Activated CD4-positive, alpha-beta T cell treated with anti-CD3 and anti-CD28 coated beads, Interleukin-2, amount 50 U/mL, for 24 hours (primary cell): ENCODE measurements at places on chromosomes 13 and 19.
A peak's percentile ranks its signal among the peaks of the same experiment; 100 is the strongest.

DNA sequence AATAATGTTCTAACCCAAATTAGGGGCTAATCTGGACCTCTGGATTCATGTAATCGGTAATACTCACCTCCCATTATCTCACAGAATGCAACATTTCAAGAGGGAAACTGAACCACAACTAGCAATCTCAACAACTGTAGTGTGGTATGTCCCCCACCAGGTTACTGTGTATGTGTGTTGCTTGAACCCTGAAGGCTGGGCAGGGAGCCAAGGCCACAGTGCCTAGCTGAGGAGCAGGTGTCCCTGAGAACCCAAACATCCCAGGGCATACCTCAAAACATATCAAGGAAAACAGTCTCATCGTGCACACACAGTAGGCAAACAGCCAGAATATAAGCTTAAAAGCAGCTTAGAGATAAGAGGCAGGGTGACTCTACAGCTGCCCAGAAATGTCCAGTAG, 20.5 kb upstream of the NEK3 start:
- no peak for DNase-seq

- DNase-seq, result peak; percentile 8
These were observed 11.6 kb downstream of the ZNF57 start for GRCh38 chr19:2912306-2912705.

DNA sequence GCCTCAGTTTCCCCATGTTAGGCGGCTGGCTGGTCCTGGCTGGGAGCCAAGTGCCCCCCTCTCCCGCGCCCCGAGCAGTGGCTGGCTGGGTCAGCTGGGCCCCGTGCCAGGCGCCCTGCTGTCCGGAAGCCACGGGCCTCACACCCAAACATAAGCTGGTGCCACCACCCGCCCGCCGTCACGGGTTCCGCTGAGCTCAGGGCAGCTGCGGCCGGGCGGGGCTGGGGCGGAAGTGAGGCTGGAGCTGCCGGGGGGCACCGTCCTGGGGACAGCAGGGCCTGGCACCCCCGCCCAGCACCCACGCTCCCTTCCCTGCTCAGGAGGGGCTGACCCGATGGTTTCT, 19.3 kb downstream of the HCN2 start:
- DNase-seq, result no peak

DNA sequence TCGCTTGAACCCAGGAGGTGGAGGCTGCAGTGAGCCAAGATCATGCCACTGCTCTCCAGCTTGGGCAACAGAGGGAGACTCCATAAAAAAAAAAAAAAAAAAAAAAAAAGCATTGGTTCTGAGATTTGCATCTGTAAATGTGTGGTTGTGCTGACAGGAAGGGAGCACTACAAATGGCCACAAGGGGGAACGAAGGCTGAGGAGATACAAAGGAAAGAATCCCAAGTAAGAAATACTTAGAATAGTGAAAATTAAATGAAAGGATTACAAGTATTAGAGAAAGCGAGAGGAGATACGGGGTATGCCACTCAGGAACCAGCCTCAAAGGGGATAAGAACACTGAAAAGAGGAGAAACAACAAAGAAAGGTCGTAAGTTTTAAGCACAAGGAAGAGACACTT, 284.9 kb downstream of the KLF12 start:
- no peak for DNase-seq

DNA sequence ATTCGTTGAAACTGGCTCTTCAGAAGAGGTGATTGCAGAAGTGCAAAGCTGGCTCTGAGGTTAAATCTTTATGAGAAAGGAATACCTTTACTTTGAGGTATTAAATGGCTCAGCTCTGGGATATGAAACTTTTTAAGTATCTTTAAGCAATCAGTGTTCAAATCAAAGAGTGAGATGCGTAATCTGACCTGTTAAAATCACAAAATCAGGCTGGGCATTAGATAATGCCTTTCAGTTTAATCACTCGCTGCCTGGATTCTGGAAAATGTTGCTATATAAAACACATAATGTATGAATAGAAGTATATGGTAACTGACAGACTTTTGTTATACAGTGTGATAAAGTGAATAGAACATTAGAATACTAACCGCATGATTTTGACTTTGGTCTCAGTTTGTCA, 2.0 kb upstream of the DGKH start:
- DNase-seq, result no peak

- DNase-seq, result no peak
These were observed 11.8 kb downstream of the PTPRH start for GRCh38 chr19:55197528-55197927.

GRCh38 chr13:92836171-92836570, 390.4 kb upstream of the GPC6 start:
- no peak for DNase-seq

- no peak for DNase-seq
These were observed 32.7 kb downstream of the TMEM255B start for GRCh38 chr13:113791761-113792160.

DNA sequence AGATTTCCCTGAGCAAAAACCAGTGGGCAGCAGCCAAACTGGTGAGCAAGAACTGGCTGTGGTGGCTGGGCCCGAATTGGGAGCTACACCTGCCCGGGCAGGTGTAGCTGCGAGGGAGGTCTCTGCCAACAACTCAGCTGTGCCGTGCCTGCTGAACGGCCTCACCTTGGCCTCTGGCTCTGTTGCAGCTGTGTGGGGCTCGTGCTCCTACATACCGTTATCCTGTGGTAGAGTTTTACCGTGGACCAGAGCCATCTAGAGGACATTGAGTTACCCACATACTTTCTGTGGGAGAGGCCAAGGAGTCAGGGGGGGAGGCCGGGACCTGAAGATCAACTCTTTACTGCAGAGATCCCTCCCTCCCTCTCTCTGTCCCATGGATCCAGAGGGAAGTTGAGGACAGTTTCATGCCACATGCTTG, 113.2 kb downstream of the TM9SF2 start:
- no peak for DNase-seq

DNA sequence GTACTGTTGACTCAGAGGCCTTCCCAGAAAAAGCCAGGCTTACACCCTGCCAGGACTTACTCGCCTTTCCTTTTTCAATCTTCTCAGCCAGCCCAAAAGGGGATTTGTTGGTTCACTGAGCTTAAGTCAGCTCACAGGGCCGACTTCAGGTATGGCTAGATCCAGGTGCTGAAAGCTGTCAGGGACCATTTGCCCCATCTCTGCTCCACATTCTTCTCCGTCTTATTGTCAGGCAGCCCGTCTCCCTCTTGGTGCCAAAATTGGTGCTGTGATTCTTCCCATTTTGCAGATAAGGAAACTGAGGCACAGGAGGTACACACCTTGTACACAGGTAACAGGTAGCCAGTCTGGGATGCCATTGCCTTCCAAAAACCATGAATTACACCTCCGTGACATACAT, 2.4 kb downstream of the C19orf38 start:
- DNase-seq, result no peak

GRCh38 chr19:11995174-11995573, 30.3 kb downstream of the ZNF763 start:
- DNase-seq, result no peak

DNA sequence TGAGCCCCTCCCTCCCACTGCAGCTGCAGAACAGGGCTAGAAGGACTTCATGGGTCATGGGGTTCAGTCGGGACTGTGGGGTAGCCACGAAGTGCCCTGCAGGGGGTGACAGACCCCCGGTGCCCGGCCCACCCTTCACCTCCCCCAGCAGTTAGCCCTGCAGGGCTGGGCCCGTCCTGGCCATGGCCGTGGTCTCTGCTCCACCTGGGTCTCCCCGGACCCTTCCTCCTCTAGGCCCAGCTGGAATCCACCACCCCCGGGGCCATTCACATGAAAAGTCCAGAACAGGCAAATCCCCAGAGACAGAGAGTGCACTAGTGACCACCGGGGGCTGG, 17.3 kb downstream of the MKNK2 start:
- no peak for DNase-seq

- peak; percentile 42 for DNase-seq
These were observed 13.6 kb downstream of the ACP4 start for GRCh38 chr19:50803633-50804419.

GRCh38 chr13:30746791-30747190, 11.4 kb downstream of the ALOX5AP start:
- no peak for DNase-seq

DNA sequence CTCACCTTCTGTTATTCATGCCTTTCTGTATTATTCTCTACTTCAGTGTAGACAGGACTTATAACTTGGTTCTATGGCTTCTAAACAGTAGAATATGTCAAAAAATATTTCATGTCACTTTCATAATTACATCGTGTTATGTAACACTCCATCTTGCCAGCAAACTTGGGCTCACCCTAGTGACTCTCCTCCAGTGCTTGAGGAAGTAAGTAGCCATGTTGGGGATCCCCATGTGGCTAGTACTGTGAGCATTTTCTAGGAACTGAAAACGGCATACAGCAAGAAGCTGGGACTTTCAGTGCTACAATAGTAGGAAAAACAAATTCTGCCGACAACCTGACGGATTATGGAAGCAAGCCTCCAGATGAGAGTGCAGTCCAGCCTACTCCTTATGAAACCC, 495.6 kb downstream of the SLITRK6 start:
- DNase-seq, result no peak

- no peak for DNase-seq
These were observed 44.8 kb downstream of the DNM2 start for GRCh38 chr19:10762656-10763055.

GRCh38 chr13:59459972-59460371, 703.8 kb downstream of the DIAPH3 start:
- DNase-seq, result no peak

DNA sequence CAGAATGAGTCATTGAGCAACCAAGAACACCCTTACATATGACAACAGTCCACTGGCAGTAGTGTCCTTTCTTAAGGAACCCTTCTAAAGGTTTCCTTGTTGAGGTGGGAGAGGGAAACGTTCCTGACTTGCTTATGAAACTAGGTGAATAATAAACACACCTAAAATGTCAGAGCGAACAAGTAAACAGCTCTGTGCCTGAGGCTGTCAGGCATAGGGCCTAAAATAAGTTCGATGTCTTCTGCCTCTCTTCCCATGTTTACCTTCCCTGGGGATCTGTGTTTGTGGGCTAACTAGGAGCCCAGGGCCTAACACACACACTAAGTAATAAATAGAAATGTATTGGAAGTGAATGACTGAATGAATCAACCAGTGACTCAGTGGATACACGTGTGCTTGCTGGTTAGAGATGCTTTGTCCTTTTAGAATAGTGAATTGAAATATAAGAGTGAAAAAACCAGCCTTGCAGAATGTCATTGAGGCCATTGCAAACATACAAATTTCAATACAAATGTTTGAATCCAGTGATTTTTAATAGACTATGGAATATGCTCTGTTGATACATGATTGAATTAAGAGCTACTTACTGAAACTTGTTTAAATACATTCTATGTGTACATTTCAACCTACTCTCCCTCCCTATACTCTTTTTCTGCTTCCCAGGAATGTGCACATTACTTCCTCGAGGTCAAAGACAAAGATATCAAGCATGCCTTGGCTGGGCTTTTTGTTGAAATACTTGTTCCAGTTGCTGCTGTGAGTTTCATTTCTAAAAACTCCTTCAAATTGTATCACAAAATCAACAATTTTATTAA, 102.9 kb downstream of the FRY start:
- no peak for DNase-seq

DNA sequence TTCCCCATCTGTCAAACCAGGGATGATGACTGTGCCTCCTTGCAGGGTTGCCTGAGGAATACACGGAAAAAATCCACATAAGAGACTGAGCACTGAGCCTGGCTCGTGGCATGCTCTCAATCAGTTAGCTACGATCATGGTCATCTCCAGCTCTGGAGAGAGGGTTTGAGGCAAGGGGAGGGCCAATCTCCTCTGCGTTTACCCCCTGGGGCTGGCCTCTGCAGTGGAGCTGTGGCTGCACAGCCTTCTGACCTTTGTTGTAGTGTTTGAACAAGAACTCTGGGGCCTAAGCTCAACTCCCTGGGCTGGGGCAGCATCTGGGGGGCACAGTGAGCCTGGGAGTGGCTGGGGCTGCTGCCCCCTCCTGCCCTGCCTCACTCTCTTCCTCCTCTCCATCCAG, 5.9 kb downstream of the LRRC4B start:
- DNase-seq, result no peak

DNA sequence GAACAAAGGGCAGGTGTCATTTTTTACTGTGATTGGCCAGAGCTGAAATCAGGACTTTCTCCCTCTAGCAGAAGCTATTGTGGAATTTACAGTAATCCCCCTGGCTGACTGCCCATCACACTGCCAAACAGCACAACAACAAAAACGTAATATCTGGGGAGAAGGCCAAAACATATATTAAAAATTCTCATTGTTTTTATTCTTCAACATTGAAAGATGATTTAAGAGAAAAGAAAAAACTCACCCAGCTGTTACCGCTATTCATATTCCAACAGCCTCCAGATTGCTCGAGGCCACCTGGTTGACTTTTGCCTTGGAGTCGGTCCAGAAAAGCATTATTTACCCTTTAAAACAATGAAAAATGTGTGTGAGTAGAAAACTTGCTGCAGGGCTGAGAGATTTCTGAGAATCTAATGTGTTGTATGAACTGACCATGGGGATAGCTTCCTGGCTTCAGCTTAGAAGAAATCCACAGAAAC, 97.2 kb downstream of the EPSTI1 start:
- no peak for DNase-seq

DNA sequence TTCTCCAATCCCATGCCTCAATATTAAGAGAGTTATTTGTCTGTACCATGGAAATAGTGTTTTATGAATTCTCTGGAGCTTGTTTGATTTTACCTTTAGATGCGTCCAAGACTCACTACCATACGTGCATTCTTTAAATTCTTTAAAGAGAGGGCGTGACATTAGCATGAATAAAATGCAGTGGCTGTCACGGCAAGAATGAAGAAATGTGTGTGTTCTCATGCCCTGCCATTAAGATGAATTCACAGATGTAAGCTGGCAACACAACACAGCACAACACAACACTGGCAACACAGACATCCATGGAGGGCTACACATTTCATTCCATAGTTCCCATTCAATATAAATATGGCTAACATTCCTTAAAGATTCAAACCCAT, 213.4 kb downstream of the ENOX1 start:
- no peak for DNase-seq

DNA sequence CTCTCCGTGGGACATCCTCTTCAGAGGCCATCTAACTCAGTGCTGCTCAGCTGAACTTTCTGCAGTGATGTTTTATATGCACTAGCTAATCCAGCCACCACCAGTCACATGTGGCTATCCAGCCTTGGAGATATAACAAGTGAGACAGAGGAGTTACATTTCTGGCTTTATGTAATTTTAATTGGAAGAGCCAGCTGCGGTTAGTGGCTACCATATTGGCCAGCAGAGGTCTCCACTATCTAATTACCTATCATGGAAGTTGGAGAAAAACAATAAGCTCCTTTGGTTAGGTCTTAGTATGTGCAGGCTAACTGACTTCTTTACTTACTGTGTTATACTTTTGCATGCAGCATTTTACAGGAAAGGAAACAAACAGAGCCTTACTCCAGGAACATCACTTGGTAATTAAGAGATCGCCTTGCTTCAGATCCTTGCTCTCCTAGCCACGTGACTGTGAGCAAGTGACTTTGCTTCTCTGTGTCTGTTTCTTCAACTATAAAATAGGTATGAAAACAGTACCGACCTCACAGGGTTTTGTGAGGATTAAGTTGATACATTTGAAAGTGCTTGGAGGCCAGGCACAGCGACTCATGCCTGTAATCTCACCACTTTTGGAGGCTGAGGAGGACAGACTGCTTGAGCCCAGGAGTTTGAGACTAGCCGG, 1.6 kb upstream of the KLK10 start:
- no peak for DNase-seq
